Globus pallidus (tissue), 1 donor: ENCODE measurements at places on chromosomes 11 and 22.

GRCh38 chr11:73913472-73913871 lies 36.7 kb downstream of the PAAF1 start:
- DNase-seq: no peak

- DNase-seq: no peak
These were observed 12.3 kb upstream of the MPZL2 start for GRCh38 chr11:118276422-118276821.

- no peak for DNase-seq
These were observed 7.9 kb upstream of the SLN start for GRCh38 chr11:107719557-107720302.

GRCh38 chr22:42895541-42895981 lies 38.5 kb upstream of the ARFGAP3 start:
- DNase-seq: peak; percentile 41

- DNase-seq: no peak
These were observed 64.8 kb upstream of the NAV2 start for GRCh38 chr11:19647816-19648215.

- no peak for DNase-seq
These were observed 1.1 kb downstream of the RGL4 start for GRCh38 chr22:23691748-23692423.

GRCh38 chr22:41565403-41566054 lies 4.7 kb downstream of the CSDC2 start:
- no peak for DNase-seq

DNA sequence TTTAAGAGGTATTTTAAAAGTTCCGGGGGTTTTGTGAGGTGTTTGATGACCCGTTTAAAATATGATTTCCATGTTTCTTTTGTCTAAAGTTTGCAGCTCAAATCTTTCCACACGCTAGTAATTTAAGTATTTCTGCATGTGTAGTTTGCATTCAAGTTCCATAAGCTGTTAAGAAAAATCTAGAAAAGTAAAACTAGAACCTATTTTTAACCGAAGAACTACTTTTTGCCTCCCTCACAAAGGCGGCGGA lies 193 bp upstream of the MALAT1 start:
- DNase-seq: no peak

DNA sequence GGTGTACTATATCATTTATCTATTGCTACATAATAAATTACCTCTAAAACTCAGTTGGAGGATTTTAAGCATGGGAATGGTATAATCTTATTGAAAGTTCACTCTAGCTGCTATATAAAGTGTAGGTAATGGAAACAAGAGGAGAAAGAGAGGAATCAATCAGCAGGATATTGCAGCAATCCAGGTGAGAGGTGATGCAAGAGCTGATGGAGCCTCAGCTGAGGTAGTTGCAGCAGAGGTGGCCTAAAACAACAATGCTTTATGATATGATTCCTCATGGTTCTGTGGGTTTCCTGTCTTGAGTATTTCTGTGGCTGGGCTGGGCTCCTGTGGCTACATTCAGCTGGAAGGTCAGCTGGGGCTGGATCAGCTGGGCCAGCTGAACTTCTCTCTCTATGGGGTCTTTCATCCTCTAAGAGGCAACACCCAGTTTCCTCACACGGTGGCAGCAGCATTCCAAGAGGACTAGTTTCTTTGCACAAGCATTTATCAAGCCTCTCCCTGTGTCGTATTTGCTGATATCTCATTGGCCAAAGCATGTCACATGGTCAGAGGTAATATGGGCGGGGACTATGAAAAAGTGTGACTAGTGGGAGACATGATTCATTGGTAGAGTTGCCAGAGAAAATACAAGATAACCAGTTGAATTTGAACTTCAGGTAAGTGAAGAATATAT lies 135.4 kb upstream of the LARGE1 start:
- DNase-seq: no peak

DNA sequence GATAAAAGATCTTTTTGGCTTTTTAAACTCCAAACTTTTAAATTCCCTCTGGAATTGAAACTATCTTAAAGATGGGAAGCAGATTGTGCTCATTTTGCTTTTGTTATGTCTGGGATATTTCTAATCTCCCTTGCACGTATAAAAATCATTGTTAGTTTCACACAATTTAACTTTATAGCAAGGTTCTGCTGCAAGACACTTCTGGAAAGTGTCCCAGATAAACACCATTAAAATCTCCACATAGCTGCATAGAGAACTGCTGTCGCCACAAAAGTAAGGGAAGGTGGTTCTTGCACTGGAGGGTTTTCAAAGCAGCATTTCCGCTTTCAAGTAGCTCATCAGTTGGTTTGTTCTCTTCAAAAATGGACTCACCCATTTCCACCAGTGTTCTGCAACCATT lies 11.8 kb downstream of the PTS start:
- DNase-seq: no peak

DNA sequence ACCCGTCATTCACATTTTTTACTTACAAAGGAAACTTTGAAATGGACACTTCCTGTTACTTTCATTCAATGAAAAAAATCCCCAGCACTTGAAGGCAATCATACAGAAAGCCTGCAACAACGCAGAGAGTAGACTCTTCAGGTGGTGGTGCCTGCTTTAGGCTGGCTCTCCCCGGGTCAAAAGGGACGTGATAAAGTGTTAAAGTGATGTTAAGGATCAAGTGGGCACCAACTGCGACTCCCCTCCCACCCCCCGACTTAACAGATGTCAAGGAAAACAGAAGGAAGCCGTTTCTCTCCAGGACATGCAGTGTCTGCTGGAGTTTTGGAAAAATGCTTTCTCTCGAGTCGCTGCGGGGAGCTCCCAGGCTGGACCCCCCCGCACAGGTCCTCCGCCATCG lies 414 bp upstream of the PNPLA3 start:
- DNase-seq: no peak

DNA sequence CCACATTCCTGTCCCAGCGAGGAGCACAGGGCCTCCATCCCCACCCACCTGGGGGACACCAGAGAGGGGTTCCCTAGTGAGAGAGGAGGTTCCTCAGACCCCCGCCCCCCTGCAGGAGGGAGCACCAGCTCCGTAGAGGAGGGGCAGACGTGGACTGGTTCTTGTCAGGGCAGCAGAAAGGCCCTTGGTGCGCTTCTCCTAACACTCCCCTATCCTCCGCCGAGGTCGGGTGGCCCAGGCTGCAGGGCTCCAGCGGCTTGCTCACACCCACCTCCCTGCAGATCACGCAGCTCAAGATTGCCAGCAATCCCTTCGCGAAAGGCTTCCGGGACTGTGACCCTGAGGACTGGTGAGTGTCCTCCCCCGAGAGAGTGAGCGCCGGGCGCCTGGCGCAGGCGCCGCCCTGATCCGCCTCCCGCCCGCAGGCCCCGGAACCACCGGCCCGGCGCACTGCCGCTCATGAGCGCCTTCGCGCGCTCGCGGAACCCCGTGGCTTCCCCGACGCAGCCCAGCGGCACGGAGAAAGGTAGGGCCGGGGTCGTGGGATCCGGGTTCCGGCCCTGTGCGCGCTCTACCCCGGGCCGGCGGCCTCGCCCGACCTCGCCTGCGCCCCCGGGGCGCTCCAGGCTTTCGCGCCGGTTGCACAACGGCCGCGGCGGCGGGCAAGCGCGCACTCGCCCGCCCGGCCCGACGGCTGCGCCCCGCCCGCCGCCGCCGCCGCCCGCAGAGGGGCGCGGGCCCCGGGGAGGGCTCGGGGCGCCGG lies 5.1 kb downstream of the TBX1 start:
- DNase-seq: no peak

DNA sequence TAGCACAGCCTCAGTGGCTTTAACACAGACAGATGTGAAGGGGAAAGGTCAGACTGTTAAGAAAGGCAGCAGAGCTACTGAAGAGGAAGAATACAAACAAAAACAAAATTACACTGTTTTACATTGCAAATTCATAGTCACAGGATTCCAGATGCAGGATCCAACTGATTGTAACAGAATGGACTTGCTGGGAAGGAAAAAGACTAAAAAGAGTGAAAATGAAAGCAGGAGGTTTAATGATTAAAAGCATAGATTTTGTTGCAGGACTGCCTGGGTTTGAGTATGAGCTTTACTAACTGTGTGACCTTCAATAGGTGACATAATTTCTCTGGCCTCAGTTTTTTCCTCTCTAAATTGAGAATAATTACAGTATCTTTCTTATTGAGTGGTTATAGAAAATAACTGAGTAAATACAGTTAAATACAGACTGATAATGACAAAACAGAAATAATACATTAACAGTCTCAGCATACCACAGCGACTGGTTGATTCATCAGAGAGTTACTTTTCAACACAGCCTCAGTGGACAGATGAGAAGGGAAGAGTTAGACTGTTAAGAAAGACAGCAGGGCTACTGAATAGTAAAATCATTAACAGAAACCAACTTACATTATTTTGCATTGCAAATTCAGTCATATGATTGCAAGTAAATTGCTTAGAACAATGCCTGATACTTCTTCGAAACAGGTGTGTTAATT lies 704.2 kb upstream of the TENM4 start:
- DNase-seq: no peak

- DNase-seq: no peak
These were observed 43.2 kb upstream of the ACCSL start for GRCh38 chr11:44004452-44005062.

GRCh38 chr11:57490456-57491248 lies 24.9 kb downstream of the SLC43A1 start:
- DNase-seq: no peak

GRCh38 chr11:98940913-98941312 lies 79.8 kb upstream of the CNTN5 start:
- no peak for DNase-seq

- no peak for DNase-seq
These were observed 3.5 kb downstream of the SPON1 start for GRCh38 chr11:13966013-13966412.

GRCh38 chr22:27747396-27748221 lies 53.9 kb downstream of the MN1 start:
- DNase-seq: no peak

DNA sequence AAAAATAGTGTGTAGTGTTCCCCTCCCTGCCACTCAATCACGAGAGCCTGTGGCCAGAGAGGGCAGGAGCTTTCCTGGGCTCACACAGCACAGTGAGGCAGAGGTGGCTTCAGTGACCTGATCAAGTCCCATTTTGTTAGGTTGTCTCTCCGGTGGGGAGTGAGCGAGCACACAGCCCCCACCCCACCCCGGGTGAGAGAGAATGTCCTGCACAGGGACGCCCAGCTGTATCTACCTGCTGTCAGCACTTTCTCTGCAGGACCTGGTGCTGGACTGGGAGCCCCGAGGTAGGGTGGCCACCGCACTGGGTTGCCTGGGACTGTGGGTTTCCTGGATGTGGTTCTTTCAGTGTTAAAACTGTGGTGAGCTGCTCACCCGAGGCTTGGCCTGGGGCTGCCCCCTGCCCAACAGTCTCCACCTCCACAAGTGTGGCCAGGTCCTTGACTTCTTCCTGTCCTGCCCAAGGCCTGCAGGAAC lies 6.1 kb downstream of the CAPN5 start:
- no peak for DNase-seq

DNA sequence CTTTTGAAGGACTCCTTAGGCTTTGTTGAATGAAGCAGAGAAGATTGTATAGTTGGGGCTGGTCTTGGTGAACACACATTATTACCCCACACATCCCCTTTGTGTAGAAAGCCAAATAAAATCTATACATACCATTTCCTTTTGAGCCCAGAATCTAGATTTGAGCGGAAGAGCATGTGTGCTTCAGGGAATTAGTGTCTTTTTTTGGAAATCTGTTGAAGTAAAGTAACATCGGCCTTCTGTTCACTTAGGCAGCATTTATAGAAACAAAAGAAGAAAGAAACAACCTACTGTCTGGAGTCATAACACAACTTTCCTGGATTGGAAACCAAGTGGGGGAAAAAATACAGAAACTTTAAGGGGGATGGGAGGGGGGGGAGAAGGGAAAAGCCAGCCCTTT lies 37.9 kb upstream of the TTC12 start:
- no peak for DNase-seq
